ENCODE measurements at places on chromosomes 3 and 15. TPM values are rescaled to one million over a fixed set of nuclear protein-coding genes. Genes with fewer than 3 reads are reported as not detected.

Gene SAMMSON
- not detected for total RNA-seq

Gene HYAL3
- total RNA-seq, result 2.7 TPM

Gene WDR72
- total RNA-seq, result 1.0 TPM

Gene NUP210
- 3.9 TPM for total RNA-seq

Gene SEC11A
- 88.4 TPM for total RNA-seq

Gene KLHL40
- not detected for total RNA-seq

Gene ZNF80
- total RNA-seq, result not detected

Gene ZIC1
- total RNA-seq, result 2.9 TPM

Gene TRIM42
- total RNA-seq, result not detected

Gene SHC4
- 4.7 TPM for total RNA-seq

Gene C3orf49
- total RNA-seq, result not detected

DNA sequence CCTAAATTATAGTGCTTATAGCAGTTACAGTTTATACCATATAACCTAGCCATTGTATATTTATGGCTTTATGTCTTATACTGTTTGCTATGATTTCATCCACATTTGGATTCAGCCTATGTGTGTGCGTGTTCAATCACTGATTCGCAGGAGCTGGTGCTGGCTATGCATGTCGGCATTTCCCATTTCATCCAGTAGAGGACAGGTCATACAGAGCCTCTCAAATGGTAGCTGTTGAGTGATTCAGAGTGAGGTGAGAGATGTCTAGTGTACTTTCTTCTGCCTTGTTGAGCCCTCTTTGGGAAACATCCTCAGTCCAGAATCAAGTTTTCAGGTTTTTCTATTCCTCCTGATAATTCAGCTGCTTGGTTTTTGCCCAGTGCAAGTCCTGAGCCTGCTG, 76.1 kb downstream of the FRMD4B start:
- no peak for DNase-seq

DNA sequence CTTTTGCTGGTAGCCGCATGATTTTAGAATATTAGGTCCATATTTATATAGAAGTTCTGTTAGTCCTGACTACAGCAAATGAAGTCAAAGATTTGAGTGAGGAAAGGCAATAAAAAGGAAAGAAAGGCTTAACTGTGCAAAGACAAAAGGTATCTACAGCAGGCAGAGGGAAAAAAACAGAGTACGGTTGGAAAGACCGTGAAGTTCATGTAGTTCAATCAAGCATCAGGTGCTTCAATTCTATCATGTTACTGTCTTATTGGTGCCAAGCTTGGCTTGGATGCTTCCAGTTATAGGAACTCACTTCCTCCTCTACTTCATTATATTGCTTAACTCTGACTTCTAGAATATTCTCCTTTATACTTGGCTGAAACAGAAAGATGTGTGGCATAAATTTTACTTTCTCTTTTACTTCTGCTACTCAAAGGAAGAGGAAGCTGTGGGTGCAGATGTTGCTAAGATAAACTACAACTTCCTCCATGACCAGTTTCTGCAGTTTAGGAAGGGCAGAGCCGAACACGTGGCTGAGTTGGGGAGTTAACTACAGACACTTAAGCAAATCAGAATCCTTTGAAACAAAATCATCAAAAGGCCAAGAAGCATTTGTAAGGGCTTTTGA, 72.6 kb upstream of the ZBED2 start:
- no peak for DNase-seq

DNA sequence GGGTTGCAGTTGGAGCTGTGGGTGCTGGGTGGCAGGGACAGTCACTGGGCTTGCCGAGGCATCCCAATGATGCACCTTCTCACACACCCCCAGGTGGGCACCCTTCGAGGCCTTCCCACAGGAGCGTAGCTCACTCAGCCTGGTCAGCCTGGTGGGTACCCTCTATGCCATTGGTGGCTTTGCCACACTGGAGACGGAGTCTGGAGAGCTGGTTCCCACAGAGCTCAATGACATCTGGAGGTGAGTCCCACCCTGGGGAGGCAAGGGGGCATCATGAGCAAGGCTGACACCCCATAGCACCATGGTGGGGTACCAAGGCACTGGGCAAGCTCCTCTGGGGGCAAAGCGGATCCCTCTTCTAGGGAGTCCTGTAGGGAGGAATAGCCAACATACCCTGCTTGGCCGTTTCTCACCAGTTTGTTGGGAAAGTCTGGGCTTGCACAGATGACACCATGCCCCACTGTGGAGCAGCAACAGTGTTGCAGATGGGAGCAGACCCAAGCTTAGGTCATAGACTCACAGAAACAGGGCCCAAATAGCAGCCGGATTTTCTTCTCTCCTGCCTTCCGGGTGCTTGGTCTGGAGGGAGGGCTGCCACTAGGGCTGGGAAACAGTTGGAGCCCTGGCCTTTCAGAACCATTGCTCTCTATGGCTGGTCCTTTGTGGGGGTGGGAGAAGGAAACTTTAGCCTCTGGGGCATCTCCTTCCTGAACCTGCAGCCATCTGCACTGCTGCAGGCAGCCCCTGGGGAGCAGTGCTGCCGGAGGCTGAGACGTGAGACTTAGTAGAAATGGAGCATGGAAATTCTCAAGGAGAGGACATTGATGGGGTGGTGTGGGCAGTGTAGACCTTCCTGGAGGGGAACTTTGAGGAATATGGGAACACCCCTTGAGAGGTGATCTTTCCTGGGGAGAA, 5.7 kb downstream of the KLHL40 start:
- DNase-seq, result peak; percentile 80

GRCh38 chr3:9916734-9917680, at the start of gene IL17RC:
Gene IL17RC (plus strand): TSS chr3:9917098. CDS start chr3:9917316, 218 bp downstream.
- peak; percentile 91 for DNase-seq

DNA sequence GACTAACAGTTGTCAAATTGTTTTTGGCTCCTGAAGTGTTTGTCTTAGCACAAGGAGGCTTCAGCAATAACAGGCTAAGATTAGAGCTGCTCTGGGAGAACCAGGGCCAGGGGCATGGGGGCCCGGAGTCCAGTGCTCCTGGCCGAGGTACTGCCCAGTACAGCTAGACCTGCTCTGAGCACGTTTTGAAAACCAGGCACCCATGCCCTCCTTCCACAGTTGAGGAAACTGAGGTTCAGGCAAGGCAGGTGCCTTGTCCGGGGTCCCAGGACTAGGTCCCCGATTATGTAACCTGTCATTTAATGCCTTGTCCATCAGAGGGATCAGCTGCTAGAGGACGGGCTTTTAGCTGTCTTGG, 19.2 kb downstream of the KBTBD13 start:
- peak; percentile 77 for DNase-seq

- no peak for DNase-seq
Observed at GRCh38 chr3:192422997-192423342, 304.4 kb downstream of the FGF12 start.

- peak; percentile 13 for DNase-seq
Observed at GRCh38 chr3:178001670-178002101, 534.5 kb upstream of the KCNMB2 start.

GRCh38 chr15:96766366-96766765, 435.9 kb downstream of the NR2F2 start:
- DNase-seq, result no peak

DNA sequence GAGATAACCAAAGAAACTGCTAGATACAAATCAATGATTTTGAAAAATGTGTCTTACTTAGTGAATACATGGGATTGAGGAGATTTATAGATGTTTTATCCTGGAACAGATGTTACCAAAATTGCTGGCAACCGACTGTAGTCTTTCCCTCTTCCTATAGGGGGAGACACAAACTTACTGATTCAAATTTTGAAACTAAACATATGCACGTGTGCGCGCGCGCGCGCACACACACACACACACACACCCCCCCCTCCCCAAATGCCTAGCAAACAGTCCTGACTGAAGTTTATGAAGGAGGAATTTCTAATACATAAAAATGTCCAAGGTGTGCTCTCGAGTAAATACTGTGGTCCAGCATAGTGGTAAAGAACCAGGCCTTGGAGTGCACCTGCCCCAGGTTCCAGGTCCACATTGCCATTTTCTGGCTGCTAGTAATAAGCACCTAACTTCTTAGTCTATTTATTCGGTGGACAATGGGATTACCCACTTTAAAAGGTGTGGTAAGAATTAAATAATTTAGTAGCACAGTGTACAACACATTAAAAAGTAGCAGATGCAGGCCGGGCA, 18.5 kb upstream of the C3orf62 start:
- no peak for DNase-seq

GRCh38 chr15:52208306-52208946, 17.2 kb upstream of the GNB5 start:
- DNase-seq, result no peak

DNA sequence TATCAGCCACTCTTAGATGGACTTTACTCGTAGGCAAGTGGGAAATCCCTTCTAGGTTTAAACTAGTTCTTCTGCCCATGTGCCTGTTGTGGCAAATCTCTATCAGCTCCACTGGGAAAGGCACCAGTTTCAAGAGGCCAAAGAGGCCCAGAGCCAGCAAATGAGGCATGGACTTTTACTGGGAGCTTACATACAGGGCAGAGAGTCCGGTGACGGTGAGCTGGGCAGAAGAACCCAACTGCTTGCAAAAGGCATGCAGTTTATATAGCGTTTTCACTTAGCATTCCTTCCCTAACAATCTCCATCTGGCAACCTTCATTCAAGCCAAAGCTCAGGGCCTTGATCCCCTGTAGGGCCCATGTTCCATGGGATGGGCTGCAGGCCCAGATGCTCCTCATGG, 93.0 kb upstream of the C3orf80 start:
- no peak for DNase-seq

GRCh38 chr3:12175844-12176453, 17.2 kb upstream of the TIMP4 start:
- no peak for DNase-seq

- DNase-seq, result no peak
Observed at GRCh38 chr3:159910991-159911663, 77.5 kb upstream of the IL12A start.

- DNase-seq, result no peak
Observed at GRCh38 chr3:114319453-114319852, 25.6 kb downstream of the TIGIT start.

DNA sequence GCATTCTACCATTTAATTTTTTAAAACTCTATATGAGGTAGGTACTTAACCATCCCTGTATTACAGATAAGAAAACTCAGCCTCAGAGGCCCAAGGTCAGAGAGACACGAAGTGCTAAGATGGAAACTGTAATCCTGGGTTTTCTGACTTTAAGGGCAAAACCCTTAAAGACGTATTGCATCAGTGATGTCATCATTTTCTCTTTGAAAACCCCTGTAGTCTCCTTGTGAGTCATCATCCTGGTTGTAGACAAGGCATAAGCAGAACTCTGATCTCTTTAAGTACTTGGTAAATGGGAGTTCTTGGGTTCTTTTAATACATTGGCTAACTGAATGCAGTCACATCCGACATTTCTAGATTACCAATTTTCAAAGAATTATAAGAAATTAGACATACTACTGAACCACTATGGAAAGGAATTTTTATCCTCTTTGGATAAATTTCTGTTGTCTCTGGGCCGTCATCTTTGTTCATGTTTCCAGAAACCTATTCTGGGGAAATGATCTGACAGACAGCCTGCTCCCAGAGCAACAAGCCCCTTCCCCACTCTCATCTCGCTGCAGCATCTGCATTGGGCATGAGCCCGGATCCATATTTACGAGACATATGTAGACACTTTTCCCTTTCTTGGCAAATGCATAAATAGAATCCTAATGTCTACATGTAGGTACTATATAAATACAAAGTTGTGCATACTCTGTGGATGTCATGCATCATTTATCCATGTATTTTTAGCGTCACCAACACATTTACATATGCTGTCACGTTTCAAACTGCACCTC, 48.7 kb upstream of the MDFIC2 start:
- no peak for DNase-seq

DNA sequence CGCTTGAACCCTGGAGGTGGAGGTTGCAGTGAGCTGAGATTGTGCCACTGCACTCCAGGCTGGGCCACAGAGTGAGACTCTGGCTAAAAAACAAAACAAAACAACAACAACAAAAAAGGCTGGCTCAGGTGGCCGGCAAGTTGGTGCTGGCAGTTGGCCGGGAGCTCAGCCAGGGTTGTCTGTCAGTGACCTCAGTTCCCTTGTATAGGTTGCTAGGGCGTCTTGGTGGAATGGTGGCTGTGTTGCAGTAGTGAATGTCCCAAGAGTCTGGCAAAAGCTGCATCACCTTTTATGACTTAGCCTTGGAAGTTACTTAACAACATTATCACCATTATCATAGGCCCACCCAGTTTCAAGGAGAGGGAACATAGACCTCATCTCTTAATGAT, 40.6 kb downstream of the ASB7 start:
- DNase-seq, result no peak

GRCh38 chr15:96183514-96183850, 147.0 kb upstream of the NR2F2 start:
- DNase-seq, result no peak

DNA sequence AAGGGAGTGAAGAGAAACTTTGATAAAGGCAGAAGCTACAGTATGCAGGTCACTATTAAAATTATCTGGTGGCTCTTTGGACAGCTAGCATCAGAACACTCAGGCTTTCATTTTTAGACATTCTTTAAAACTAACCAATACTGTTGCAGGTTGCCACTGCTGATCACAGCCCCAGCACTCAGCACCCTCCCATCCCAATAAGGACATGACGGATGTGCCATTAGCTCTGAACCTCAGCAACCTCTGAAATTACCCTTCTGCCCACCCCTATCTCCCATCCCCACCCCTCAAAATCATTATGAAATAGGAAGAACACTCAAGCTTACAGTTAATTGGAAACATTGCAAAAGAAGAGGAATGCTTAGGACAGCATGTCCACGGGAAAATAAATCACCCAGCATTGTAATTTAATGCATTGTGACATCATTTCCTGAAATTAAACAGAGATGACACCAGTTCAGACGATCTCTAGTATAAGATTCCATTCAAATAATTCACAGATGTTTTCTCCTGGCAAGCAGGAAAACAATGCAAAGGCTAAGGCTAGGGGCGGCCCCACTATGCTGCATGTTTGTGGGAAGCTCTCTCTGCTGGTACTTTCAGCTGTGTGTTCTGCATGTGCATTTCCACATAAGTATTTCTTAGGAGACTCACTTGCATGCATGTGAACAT, 71.6 kb downstream of the MEIS2 start:
- DNase-seq, result no peak

GRCh38 chr3:13705051-13705450, 156.1 kb downstream of the FBLN2 start:
- DNase-seq, result peak; percentile 45

DNA sequence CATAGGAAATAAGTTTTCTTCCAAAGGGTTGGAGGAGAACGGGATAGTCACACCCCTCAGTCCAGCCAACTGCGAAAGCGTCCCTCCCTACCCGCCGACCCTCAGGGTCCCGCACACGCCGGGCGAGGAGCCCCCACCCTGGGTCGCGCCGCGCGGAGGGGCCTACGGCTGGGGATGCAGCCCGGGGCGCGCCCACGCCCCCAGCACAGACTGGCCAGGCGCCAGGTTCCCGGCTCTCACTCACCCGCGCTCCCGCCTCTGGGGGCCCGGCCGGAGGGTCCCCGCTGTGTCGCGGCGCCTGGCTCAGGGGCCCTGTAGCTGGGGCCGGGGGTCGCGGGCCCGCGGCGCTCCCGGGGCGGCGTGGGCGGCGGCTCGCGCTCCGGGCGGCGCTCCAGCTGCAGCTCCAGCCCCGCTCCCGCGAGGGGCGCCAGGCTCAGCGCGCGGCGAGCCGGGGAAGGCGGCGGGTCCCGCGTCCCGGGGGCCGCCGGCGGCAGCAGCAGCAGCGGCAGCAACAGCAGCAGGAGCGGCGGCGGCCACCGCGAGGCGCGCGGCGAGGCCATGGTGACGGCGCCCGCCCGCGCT, 375 bp downstream of the HEG1 start:
- DNase-seq, result no peak

GRCh38 chr3:16496408-16497222, 16.9 kb downstream of the RFTN1 start:
- DNase-seq, result no peak

All from lower leg skin (tissue), 4 donors.